ENCODE measurements at places on chromosomes 7 and 10. TPM values are rescaled to one million over a fixed set of nuclear protein-coding genes. Genes with fewer than 3 reads are reported as not detected.

The ITPRID1 gene
- total RNA-seq, result not detected

The FAM237B gene
- under 0.01 TPM for total RNA-seq

The AMPH gene
- total RNA-seq, result 1.2 TPM

The CHCHD2 gene
- 307 TPM for total RNA-seq

The PLEKHS1 gene
- not detected for total RNA-seq

The EPO gene
- total RNA-seq, result not detected
